ENCODE measurements at places on chromosomes 5 and 9. TPM values are rescaled to one million over a fixed set of nuclear protein-coding genes. Genes with fewer than 3 reads are reported as not detected.

The NUTM2G gene
- not detected for total RNA-seq

The SUSD3 gene
- total RNA-seq, result 1.1 TPM

The IFNB1 gene
- not detected for total RNA-seq

The C5 gene
- total RNA-seq, result 4.5 TPM

The SPRY4 gene
- total RNA-seq, result 2.7 TPM

The C9 gene
- 0.18 TPM for total RNA-seq
